ENCODE measurements at places on chromosomes 16 and 17.

GRCh38 chr17:1398931-1399678 is 917 bp downstream of the YWHAE start:
- DNase-seq: no peak

DNA sequence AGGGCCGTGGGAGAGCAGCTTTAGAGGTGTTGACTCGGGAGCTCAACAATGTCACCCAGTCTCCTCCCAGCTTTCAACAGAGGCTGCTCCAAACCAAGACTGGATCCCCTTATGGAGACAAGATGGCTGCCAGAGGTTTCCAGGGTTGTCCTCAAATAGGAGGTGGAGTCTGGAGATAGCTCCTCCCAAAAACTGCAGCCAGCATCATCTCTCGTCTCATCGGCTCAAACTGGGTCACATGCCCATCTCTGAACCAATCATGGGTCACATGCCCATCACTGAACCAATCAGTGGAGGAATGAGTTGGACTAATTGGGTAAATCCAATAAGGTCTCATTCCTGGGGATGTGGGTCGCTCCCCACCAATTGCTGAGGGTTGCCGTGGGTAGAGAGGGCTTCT is 41.1 kb upstream of the C16orf82 start:
- DNase-seq: no peak

- DNase-seq: no peak
These were observed 36.4 kb downstream of the CDK5R1 start for GRCh38 chr17:32523017-32523680.

DNA sequence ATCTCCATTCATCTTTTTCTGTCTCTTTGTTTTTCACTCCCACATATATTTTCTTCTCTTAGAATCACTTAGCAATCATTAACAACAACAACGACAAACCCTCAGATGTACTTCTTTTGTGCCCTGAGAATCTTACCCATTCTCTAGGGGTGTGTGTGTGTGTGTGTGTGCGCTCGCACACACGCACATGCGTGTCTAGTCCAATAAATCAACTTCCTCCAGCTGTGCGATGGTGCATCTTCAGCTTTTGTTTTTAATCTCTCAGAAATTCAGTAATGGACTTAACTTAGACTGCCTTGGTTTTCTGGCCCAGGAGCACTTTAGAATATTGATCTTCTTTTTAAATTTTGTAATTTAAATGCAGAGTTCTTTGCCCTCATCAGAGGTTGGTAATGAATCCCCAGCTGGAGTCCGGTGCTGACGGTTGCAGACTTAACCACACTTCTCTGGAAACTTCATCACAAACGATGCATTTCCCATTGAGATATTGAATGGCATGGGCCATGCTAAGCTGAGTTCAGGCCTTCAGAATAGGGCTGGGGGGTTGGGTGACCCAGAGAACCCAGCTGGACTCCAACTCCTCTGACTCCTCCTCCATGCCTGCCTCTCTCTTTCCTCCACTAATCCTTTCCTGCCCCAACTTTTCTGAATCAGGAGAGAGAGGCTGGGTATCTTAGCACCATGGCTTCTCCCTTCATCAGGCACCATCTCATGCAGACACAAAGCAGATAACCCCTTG is 193.9 kb downstream of the ZNF18 start:
- DNase-seq: no peak

GRCh38 chr17:80364091-80364691 is 50.8 kb upstream of the ENDOV start:
- no peak for DNase-seq
